ENCODE measurements at places on chromosomes 7 and 10.
A peak's percentile ranks its signal among the peaks of the same experiment; 100 is the strongest.

GRCh38 chr7:23696916-23697441, 13.0 kb upstream of the STK31 start:
- DNase-seq: peak; percentile 28

DNA sequence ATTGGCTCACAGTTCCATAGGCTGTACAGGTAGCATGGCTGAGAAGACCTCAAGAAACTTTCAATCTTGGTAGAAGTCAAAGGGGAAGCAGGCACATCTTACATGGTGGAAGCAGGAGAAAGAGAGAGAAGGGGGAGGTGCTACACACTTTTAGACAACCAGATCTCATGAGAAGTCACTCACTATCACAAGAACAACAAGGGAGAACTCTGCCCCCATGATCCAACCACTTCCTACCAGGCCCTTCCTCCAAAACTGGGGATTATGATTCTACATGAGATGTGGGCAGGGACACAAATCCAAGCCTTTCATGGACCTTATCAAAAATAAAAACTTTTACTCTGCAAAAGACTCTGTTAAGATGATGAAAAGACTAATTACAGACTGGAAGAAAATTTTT, 183.2 kb upstream of the TRIM24 start:
- DNase-seq: no peak

DNA sequence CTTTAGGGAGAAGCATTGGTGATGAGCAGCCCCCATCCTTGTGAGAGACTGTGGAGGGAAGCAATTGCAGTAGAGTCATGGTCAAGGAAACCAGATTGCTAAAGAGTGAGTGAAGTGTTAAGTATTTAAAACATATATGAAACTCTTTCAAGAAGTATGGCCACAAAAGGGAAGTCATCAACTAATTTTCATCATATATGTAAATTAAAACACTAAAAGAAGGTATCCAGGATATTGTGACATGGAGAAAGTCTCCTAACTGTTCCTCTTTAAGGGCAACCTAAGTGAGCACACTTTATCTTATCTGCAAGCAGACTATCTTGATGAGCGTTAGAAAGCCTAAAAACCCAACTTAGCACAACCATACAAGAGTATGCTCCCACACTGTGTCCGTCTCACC, 69.7 kb downstream of the CD36 start:
- DNase-seq: no peak

GRCh38 chr10:88226071-88226659, 357.0 kb downstream of the RNLS start:
- no peak for DNase-seq

GRCh38 chr10:124601431-124602120, 140.0 kb downstream of the LHPP start:
- no peak for DNase-seq

GRCh38 chr7:51764976-51765375, 448.4 kb upstream of the COBL start:
- DNase-seq: no peak

DNA sequence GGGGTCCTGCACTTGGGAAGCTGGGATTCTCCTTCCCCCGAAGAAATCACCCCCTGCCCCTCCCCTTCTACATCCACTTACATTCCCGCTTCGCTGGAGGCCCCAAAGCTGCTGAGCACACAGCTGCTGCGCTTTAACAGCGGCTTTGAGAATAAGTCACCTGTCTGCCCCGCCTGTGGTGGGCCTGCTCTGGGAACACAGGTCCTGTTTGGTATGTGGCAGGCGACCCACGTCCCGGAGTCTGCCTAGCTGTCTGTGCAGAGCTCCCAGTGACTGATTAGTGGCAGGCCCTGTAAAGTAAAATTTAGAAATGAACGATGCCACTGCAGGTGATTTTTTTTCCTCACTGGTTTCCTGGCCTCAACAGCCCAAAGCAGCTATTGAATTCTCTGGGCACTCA, 47.0 kb downstream of the CDH23 start:
- no peak for DNase-seq

- DNase-seq: no peak
Observed at GRCh38 chr7:115009139-115009538, 87.2 kb downstream of the MDFIC start.

All from NCI-H2029 (cell line).